MCF 10A (cell line): ENCODE measurements at places on chromosomes 7 and 10. TPM values are rescaled to one million over a fixed set of nuclear protein-coding genes. Genes with fewer than 3 reads are reported as not detected.

EBF3 gene
- not detected in 2 replicates for total RNA-seq

H2BK1 gene
- total RNA-seq, result not detected in 2 replicates

CAMK1D gene
- 1.7 and 3.3 TPM in 2 replicates for total RNA-seq

GJD4 gene
- total RNA-seq, result not detected in 2 replicates

VWDE gene
- 3.0 and 3.1 TPM in 2 replicates for total RNA-seq

LMOD2 gene
- not detected in 2 replicates for total RNA-seq

ALOX5 gene
- not detected in 2 replicates for total RNA-seq

SGCE gene
- 39.4 and 48.9 TPM in 2 replicates for total RNA-seq

PTTG1IP2 gene
- total RNA-seq, result not detected in 2 replicates

HIPK2 gene
- 64.3 and 93.9 TPM in 2 replicates for total RNA-seq

SRPK2 gene
- 54.4 and 60.8 TPM in 2 replicates for total RNA-seq

CYP2E1 gene
- total RNA-seq, result not detected in 2 replicates

AOC1 gene
- 0.23 TPM in 1 of 2 replicates, not detected in the other for total RNA-seq

REPIN1 gene
- 80.8 and 83.0 TPM in 2 replicates for total RNA-seq

CLDN15 gene
- 8.5 and 17.1 TPM in 2 replicates for total RNA-seq

COBL gene
- total RNA-seq, result 7.3 and 12.3 TPM in 2 replicates

NUTM2B gene
- 0.49 and 0.88 TPM in 2 replicates for total RNA-seq

TWIST1 gene
- total RNA-seq, result 16.1 and 18.9 TPM in 2 replicates

PNLIPRP3 gene
- total RNA-seq, result 7.6 and 9.5 TPM in 2 replicates

STAG3 gene
- 1.1 and 1.5 TPM in 2 replicates for total RNA-seq

ANKRD30A gene
- not detected in 2 replicates for total RNA-seq

IDI2 gene
- total RNA-seq, result not detected in 2 replicates

LIPF gene
- total RNA-seq, result not detected in 2 replicates

CPN1 gene
- not detected in 2 replicates for total RNA-seq

CYP2C19 gene
- not detected in 2 replicates for total RNA-seq

ANXA8 gene
- 47.3 and 103 TPM in 2 replicates for total RNA-seq

ADCY1 gene
- 0.61 and 0.79 TPM in 2 replicates for total RNA-seq

VWA2 gene
- total RNA-seq, result not detected in 2 replicates

RABGEF1 gene
- total RNA-seq, result 49.5 and 57.4 TPM in 2 replicates

USP54 gene
- 19.6 and 21.4 TPM in 2 replicates for total RNA-seq

IL6 gene
- total RNA-seq, result 13.8 and 22.0 TPM in 2 replicates

TAF3 gene
- total RNA-seq, result 9.3 and 9.9 TPM in 2 replicates

SYT15 gene
- 0.79 and 0.84 TPM in 2 replicates for total RNA-seq

HYAL4 gene
- not detected in 2 replicates for total RNA-seq

DMBT1 gene
- total RNA-seq, result 4.4 and 7.6 TPM in 2 replicates

DDX56 gene
- 104 and 105 TPM in 2 replicates for total RNA-seq

GIMAP5 gene
- not detected in 2 replicates for total RNA-seq

CTNNA3 gene
- total RNA-seq, result 0.02 TPM in 1 of 2 replicates, not detected in the other
